Inflammatory macrophage treated with lipopolysaccharide for 4 hours (primary cell): ENCODE measurements at places on chromosomes 1 and 21.

DNA sequence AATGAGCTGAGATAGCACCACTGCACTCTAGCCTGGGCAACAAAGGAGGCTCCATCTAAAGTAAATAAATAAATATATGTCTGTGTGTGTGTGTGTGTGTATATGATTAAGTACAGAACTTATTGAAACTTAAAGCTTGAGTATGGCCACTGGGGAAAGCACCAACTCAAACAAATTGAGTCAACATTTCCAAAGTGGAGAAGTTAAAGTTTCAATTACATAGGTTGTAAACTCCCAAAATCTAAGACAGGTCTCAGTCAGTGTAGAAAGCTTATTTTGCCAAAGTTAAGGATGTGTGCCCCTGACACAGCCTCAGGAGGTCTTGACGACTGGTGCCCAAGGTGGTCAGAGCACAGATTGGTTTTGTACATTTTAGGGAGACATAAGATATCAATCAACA lies 458.9 kb upstream of the RGS18 start:
- no peak for DNase-seq

GRCh38 chr1:62391369-62391971 lies 45.4 kb upstream of the USP1 start:
- peak; percentile 35 for DNase-seq

DNA sequence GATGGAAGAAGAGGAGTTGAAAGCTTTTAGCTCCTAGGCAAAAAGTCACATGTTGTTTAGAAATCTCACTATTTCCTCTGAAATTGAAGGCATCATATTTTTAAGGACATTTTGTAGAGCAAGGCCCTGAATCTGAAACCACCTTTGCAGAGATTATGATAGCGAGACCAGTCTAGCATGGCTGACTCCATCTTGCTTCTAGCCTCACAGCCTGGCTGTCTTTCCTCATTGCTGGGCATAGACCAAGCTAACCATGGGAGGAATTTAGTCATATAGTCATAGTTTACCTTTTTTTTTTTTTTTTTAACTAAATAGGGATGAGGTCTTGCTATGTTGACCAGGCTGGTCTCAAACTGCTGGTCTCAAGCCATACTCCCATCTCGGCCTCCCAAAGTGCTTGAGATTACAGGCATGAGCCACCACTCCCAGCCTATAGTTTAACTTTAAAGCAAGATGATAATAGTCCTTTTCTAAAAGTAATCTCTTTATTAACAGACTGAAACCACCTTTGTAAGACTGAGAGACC lies 42.2 kb upstream of the ZNF326 start:
- no peak for DNase-seq

DNA sequence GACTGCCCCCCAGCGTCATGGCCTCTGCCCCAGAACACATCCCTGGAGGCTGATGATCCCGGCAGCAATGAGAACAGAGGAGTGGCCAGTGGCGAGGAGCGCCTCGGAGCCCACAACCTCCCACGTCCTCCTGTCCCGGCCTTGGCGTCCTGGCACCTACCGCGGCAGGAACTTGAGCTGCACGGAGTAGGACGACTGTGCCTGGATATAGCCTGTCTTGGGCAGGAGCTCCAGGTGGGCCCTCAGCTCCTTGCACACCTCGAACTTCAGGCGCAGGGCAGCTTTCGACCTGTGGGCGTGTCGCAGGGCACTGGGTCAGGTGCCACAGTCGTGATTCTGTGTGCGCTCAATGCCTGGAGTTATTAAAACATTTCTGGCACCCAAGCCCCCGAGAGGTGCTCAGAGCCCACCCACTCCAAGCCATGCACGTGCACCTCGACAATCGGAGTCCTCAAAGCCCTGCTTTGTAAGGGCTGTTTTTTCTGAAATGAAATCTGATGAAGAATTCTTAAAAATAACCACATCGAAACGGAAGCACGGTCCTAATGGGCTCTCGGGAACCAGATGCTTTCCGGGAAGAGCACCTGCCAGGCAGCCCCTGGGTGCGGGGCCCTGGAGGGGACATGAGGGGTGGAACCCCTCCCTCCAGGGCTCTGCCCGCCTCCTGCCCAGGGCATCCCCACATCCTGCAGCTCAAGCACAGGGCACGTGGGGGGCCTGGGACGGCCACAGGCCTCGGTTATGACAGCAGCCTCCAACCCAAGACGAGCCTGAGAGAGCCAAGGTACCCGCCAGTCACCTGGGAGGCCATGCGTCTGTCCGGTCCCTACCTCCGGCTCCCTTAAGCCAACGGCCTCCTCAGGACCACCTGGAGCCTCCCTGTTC lies 23.0 kb upstream of the TMEM52 start:
- DNase-seq, result no peak

DNA sequence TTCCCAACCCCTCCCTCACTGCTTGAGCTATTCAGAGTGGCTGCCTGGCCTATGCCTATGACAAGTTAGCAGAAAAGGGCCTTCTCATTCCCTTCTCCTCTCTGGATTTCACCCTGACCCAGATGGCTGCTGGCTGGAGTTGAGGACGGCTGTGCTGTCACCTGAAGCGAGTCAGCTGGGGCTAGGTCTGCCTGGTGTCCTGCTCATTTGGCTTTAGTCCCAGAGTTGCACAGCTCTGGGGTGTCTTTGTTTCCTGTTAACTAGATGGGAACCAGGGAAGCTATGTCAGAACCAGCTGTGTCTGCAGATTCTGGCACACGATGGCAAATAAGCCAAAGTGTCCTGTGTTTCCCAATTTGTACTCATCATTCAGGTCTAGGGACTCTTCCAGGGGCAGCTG lies 52.9 kb downstream of the CNIH3 start:
- no peak for DNase-seq

GRCh38 chr1:236128646-236129178 lies 13.6 kb upstream of the GPR137B start:
- no peak for DNase-seq

GRCh38 chr1:183021405-183022201 lies 1.6 kb upstream of the LAMC1 start:
- DNase-seq, result no peak

GRCh38 chr21:35737899-35738346 lies 322.4 kb downstream of the SETD4 start:
- no peak for DNase-seq

- DNase-seq, result no peak
Measured at GRCh38 chr1:81803431-81804110, 2.8 kb downstream of the ADGRL2 start.

GRCh38 chr1:178093494-178093950 lies 382 bp upstream of the RASAL2 start:
- peak; percentile 97 for DNase-seq

GRCh38 chr1:226371027-226371694 lies 36.7 kb downstream of the PARP1 start:
- no peak for DNase-seq

DNA sequence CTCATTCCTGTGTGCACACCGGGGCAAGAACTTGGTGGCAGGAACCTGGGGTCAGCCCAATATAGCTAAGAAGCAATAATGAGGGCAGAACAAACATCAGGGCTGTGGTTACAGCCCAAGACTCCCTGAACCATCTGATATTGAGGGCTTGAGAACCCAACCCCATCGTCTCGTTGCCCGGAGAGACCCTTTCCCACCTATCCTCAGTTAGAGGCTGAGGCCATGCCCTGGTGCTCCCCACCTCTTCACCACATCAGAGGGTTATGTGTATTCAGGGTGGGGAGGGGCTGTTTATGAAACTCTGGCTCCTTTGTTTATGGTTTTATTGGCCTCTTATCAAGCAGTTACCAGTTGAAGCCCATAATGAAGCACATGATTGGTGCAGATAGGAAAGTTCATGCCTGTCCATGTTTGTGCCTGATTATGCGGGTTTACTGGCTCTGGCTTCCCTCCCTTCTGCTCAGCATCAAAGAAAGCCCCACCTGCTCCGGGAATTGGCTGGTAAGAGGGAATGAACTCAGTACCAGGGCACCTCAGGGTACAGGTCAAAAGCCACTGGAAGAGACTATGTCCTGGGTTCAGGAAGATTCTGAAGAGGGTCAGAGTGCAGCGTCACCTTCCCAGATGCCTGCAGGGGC lies 14.5 kb downstream of the NUAK2 start:
- no peak for DNase-seq

DNA sequence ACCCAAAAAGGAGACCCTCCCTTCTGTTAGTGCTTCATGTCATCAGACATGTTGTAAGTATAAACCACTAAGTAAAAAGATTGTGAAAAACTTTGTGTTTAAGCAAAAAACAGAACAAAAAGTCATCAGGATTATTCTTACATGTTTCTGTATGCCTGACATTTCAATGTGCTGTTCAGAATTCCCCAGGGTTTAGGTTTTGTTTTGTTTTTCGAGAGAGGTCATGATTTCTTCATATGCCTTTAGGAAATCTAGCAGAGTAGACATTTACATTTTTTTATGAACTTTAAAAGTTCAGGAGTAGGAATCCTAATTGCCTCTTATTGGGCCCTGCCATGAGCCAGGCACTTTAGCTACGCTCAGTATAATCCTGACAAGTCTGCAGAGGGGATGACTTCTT lies 85.3 kb downstream of the VPS13D start:
- peak; percentile 31 for DNase-seq

- no peak for DNase-seq
Measured at GRCh38 chr1:15008783-15009729, 144.5 kb upstream of the TMEM51 start.

DNA sequence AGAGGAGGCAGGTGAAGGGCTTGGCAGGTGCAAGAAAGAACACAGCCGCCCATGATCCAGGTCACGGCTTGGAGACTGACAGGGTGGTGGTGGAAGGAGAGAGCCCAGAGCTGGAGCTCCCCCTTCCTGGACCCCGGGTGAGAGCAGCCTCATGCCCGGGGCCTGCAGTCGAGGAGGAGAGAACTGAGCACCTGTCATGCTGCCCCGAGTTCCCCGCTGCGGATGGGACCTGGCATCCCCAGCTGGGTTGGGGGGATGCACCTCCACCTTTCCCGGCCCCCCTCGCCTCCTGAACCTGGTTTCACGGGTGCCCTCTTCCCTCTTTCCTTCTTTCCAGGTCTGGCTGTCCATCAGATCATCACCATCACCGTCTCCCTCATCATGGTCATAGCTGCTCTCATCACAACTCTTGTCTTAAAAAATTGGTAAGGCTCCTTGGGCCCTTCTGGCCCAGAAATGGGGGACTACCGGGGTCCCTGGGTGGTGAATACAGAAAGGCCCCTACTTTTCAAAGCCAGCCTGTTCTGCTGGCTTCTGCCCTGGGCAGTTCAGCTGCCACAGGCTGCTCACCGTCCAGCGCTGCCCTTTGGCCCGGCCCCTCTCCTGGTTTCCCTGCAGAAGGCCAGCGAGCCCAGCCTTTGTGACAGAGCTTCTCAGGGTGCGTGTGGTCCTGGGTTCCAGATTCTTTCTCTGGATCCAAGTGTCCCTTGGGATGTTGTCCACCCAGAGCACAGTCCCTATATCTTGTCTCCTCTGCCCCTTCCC lies 115.3 kb downstream of the AJAP1 start:
- DNase-seq, result no peak

DNA sequence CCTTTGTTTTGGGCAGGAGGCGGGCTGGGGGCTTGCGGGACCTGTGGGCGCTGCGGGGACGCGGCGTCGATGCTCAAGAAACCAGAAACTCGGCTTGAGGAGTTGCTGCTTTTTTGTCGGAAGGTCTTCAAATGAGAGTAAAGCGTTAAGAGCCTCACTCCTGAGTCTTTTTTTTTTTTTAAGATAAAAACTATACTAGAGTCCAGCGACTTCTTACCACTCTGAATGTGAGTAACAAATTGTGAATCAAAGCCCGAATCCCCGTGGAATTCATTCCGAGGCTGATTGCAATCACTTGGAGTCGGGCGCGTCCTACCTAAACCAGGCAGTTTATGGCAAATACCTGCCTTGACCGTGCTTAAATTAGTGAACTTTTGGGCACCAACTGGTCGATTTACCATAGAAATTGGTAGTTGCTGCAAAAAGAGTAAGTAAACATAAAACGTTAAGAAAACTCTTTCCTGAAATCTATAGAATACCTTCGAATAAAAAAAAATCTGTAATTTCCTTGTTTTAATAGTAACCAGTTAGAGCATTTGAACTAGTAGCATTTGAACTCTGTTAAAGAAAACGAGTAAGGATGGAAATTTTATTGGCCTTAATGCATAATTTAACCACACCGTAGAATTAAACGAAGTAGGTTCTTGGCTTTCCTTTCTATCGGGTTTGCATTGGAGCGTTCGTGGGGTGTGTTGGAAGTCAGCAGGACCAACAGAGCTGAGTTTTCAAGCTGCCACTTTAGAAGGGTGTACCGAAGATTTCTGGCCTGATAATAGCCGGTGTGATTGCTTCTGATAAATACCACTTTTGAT lies 769 bp downstream of the GPSM2 start:
- peak; percentile 6 for DNase-seq

DNA sequence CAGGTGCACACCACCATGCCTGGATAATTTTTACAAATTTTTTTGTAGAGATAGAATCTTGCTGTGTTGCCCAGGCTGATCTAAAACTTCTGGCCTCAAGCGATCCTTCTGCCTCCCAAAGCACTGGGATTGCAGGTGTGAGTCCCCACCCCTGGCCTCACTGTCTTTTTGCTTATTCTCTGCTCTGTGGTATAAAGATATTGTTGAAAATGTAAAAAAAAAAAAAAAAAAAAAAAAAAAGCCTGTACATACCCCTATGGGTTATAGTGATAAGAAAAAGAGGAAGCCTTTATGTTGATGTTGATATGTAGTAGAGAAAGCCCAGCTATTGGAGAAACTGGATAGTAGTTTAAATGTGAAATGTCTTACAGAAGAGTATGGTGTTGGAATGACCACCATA lies 125.8 kb downstream of the XPR1 start:
- no peak for DNase-seq

DNA sequence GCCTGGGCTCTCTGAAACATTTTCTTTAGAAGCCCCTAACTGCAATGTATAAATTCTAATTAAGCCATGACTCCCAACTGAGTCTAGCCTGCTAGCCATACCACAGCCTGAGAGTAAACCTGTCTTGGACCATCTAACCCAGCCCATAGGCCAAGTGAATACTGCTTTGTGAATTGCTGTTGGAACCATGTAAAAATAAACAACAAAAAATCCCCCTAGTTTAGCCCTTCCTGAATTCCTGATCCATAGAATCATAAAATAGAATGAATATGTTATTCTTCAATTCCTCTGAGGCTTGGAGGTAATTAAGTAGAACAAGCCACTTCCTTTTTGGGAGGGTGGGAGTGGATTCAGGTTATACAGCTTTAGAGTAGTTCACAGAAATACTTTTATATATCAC lies 1496.4 kb downstream of the MRPL39 start:
- DNase-seq, result no peak

- no peak for DNase-seq
Measured at GRCh38 chr1:147618077-147618569, 52.2 kb downstream of the ACP6 start.
